ENCODE measurements at places on chromosomes 1 and 21.

GRCh38 chr1:46527474-46528296 is 23.8 kb downstream of the KNCN start:
- peak; percentile 73 for DNase-seq

- DNase-seq, result no peak
Observed at GRCh38 chr1:59266180-59266926, 30.5 kb upstream of the FGGY start.

- DNase-seq, result no peak
Observed at GRCh38 chr1:30265127-30266070, 458.0 kb downstream of the MATN1 start.

GRCh38 chr1:162942916-162943559 is 82.1 kb upstream of the CCDC190 start:
- DNase-seq, result no peak

DNA sequence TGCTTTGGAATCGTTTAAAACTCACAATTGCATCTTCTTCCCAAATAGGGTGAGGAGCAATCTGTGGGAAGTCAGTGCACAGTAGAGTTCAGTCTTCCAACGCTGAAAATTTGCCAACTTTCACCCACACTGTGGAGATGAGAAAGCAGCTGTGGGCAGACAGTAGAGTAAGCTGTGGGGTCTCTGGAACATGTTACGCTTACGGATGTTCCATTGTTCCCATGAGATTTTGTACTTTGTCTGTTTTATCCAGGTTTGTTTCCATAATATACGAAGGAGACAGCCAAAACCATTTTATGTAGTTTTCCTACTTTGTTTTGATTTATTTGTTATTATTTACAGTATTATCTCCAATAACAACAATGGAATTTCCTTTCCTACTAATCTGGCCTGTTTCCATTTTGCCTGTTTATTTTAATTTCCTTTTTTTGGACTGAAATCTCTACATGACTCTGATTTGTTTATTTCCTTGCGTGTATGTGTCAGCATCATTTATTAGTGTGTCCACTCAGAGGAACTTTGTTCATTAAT is 65.1 kb upstream of the RGL1 start:
- DNase-seq, result no peak

DNA sequence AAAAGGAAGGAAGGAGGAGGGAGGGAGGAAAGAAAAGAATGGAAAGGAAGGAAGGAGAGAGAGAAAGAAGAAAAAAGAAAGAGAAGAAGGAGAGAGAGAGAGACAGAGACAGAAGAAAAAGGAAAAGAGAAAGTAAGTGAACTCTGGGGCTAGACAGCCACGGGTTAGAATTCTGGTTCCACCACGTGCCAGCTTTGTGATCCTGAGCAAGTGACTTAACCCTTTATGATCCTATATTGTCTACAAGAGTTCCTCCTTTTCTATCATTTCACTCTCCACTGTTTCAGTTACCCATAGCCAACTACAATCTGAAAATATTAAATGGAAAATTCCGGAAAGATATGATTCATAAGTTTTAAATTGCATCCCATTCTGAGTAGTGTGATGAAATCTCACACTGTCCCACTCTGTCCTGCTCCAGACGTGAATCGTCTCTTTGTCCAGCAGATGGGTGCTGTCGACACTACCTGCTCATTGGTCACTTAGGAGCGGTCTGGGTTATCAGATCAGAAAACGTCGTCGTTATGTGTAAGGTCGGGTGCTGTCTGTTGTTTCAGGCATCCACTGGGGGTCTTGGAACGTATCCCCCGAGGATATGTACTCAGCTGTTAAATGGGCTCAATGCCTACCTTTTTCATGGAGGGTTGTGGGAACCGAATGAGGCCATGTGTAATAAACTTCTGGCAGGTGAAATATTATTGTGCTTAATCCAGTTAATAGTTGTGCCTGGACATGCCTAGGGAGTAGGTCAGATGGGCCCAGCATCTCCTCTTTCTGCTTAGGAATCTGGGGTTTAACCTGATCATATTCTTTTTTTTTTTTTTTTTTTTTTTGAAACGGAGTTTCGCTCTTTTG is 19.1 kb downstream of the TMEM51 start:
- DNase-seq, result no peak

DNA sequence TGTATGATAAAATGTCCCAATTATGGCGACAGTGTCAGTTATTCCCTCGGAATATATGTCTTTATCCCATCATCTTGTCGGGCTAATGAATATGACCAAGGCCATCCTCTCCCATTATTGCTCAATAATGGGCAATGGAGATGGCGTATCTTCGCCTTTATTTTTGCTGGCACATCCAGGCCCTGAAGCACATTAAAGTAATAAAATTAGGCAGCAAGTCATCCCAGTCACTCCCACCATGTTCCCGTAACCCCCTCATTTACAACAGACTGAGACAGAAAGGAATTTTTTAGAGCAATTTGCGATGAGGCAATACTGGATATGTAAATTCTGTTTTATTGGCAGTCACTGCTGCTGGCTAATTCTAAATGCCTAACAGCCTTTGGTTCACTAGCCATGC is 35.3 kb downstream of the CLIC6 start:
- DNase-seq, result no peak

DNA sequence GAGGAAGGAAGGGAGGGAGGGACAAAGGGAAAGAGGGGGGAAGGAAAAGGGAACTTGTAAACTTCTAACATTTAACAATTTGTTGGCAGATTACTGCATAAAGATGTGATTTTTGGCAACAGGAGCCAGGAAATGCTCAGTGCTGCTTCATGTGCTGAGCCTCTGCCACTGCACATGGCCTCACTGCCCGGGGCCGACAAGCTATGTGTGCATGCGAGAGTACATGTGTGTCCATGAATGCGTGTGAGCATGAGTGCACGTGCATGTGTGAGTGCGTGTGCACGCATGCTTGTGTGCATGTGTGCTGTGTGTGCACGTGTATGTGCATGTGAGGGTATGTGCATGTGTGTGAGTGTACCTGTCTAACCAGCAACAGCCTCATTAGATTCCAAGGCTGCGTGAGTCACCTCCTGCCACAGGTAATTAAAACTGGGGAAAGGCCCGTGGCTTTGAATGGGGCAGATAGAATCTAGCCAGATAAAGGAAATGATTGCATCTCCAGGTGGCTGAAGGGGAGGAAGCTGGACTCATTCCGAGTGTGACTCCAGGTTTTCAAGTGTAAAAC is 41.4 kb upstream of the TSPEAR start:
- no peak for DNase-seq

GRCh38 chr21:34810786-34811185 is 142.0 kb downstream of the CLIC6 start:
- DNase-seq, result no peak

- no peak for DNase-seq
Observed at GRCh38 chr1:51303751-51304251, 26.6 kb downstream of the TTC39A start.

Data from activated CD4-positive, alpha-beta T cell treated with anti-CD3 and anti-CD28 coated beads for 24 hours (primary cell).